ENCODE measurements at places on chromosomes 7 and 10.

- no peak for DNase-seq
These were observed 1163.4 kb upstream of the AUTS2 start for GRCh38 chr7:68434857-68435256.

- no peak for DNase-seq
These were observed 111.4 kb upstream of the AGK start for GRCh38 chr7:141439776-141440175.

DNA sequence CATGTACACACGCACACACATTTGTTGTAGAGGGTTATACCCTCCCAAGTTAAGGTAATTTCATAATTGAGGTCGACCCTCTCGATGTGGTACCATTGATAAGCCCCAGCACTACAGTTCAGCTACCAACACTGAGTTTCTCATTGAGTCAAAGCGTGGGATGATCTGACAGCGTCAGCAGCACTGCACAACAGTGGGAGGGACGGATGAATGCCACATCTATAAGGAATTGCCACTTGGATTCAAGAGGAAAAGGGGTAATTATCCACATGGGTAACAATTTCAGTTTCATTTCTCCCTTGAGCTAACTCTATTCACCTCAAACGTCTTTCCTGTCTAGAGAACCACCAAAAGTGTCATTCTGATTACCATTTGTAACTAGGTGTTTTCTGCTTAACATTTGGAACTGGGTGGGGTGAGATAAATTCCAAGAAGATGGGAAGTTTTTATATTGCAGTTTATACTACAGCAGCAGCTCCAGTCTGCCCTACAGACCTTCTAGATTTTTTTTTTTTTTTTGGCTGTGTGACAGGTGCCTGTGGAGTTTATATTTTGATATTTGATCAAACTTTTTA is 342.9 kb downstream of the AUTS2 start:
- DNase-seq = no peak

GRCh38 chr7:152579070-152579469 is 96.9 kb downstream of the XRCC2 start:
- no peak for DNase-seq

DNA sequence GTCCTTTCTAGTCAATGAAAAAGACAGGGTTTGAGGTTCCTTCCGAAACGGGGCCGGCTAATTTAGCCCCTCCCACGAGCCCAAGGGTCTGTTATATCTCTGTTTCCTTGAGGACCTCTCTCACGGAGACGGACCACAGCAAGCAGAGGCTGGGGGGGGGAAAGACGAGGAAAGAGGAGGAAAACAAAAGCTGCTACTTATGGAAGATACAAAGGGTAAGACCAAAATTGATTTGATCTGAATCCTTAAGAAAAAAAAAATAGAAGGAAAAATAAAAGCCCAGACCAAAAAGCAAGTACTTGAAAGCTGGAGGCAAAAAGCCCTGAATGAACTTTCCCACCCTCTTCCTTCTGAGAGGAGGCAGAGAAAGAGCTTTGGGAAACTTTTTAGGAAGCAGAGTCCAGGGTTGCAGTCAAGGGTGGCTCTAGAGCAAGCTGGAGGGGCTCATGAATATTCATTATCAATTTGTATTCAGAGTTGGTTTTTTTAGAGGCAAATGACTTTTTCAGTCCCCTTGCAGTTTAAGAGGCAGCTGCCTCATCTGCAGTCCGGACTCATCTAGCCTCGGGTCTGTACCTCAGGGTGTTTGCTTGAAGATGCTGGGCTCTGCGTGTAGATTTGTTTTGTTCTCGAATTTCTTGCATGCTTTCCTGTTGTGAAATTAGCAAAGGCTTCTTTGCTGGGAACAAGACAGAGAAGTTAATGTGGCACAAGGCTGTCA is at the start of gene ENTPD1:
Gene ENTPD1, plus strand, starts transcription at position 123 of the 721 bp plus-strand sequence. Its CDS starts 77 bp downstream, at position 200.
- no peak for DNase-seq

DNA sequence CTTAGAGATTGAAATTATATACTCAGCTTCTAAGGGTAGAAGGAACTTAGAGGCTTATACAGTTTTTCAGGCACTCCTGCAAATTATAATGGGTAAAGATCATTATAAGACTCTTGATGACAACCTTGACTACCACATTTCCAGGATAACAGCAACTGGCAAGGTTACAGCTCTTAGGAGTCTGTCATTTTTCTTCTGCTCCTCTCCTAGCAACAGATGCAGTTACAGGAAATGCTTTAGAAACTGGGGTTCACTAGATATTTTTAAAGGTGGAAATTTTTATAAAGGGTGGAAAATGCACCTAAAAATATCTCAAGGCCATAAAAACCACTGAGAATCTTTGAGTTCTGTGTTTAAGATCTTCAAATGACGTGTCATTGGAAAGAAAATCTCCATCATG is 185.8 kb downstream of the RELN start:
- no peak for DNase-seq

GRCh38 chr10:33111488-33112051 is 153.5 kb upstream of the ITGB1 start:
- DNase-seq = no peak

DNA sequence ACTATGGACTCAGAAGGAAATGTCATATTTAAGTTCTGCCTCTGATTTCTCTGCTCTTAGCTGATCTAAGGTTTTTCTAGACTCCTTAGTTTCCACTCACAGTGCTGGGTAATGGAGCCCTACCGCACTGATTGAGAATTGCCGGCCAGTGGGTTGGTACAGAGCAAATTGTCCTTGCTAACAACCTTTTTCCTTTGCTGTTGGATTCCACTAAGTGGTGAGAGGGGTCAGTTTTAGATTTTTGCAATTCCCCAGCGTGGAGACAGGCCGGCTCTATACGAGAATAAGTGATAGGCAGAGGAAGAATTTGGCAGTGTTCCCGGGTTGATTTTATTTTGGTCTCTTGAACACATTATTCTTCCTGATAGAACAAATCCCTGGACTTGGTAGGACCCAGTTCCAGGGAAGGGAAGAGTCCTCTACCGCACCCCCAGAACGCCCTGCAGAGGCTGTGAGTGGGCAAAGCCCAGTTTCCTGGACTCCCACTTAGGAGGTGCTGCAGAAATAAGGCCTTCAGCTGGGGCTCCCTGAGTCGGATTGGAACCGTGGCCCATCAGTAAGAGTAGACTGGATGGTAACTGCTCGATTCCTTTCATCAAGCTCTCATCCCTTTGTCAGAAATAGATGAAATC is 3.0 kb upstream of the NRP1 start:
- DNase-seq = no peak

DNA sequence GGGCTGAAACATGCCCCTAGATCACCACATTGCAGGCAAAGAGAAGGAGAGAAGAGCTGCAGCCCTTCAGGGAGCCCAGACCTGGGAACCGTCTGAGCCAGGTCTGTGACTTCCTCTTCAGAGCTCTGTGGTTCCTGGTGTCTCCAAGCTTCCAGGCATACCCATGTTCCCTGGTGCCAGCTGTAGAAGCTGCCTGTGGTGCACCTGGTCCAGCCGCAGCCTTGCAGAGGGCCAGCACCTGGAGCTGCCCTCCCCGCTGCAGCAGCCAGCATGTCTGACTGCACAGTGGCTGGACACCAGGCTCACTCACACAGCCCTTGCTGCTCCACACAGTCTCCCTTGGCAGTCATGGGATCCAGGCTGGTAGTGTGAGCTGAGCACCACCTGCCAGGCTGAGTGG is 33.6 kb downstream of the C7orf25 start:
- DNase-seq = no peak

GRCh38 chr7:1800902-1801301 is 130.8 kb downstream of the ELFN1 start:
- DNase-seq = no peak

DNA sequence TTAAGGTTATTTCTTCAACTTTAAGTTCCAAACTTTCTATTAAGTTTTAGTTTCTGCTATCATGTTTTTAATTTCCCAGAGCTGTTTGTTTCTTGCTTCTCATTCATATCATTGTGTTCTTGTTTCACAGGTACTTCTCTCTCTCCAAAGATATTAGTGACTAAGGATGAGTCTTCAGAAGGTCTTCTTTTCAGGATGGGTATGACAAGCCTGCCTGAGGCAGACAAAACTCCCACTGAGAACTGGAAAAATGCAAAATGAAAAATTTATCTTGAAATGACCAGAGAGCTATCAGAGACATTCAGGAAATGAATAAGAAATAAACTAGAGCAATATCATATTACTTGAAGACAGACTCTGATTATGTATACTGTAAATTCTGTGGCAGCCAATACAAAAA is 110.8 kb upstream of the EGFR start:
- no peak for DNase-seq

DNA sequence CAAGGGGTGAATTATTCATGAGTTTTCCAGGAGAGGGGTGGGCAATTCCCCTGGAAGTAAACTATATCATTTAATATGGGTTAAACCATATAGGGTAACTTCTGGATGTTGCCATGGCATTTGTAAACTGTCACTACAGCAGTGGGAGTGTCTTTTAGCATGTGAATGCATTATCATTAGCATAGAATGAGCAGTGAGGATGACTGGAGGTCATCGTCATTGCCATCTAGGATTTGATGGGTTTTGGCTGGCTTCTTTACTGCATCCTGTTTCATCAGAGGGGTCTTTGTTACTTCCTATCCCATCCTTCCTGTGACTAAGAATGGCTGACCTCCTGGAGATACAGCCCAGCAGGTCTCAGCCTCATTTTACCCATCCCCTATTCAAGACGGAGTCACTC is 139.5 kb upstream of the PRKCQ start:
- no peak for DNase-seq

GRCh38 chr10:77301305-77301730 is 336.3 kb downstream of the KCNMA1 start:
- no peak for DNase-seq

DNA sequence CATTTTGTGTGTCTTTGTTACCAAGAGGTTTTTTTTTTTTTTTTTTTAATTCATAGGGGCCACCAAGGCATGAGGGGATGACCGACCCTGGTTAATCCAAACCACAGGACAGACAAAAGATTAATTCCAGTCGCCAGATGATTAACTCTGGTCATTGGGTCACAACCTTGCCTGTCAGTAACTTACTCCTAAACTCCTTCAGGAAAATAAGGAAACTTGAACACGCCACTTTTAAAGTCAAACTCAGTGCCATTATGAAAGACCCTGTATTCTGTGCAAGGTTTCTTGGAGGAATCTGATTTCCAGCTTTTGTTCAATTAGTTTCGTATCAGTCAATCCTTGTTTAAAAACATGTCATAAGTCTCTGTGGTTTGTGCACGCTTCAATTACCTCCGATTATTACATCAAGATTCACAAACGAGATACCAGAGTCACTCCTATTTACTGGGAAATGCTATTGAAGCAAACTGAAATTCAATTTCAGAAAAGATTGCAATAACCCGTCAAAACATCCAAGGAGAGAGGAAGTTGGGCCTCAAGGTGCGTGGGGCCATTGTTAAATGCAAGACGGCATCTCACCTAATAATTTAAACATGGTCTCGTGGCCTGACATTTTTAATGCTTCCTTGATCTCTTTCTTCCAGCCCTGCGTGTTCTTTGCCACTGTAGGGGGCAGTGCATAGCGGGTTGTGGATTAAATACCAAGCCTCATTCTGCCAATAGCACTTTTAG is 44.0 kb downstream of the NRP1 start:
- no peak for DNase-seq

DNA sequence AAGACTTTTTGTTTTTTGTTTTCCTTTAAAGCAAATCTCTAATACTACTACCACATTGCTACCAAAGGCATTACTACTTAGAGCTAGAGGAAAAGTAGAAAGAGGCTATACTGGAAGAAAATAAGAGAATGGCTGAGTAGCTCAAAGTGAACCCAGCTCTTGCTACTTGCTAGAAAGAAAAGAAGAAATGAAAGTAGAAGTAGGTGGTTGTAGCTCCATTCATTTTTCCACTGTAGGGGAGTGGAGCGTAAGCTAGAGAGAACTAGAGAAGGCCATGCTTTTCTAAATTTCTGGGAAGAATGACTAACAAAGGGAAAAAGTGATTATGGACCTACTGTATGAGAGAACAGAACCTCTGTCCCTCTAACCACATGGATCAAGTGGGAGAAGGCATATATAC is 184.4 kb downstream of the PON1 start:
- DNase-seq = no peak

- no peak for DNase-seq
These were observed 5.3 kb upstream of the TMEM139 start for GRCh38 chr7:143279186-143280098.

DNA sequence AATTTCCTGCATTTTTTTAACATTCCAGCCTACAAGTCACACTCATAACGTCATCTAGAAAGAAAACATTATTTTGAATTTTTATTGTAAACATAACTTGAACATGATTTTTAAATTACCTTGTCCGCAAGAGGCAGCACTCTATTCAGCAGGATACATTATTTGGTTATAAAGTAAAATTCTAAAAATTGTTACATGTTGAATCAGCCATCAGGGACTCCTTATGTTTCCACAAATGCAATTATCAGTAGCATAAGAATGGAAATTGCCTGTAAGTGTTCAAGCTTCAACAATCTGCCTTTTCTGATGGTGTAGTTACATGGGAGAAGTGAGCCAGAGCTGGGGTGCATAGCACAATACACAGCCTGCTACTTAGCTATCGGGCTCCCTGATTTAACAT is 97.5 kb downstream of the ZNF365 start:
- no peak for DNase-seq

- DNase-seq = no peak
These were observed 11.7 kb downstream of the ZYX start for GRCh38 chr7:143392875-143393266.

DNA sequence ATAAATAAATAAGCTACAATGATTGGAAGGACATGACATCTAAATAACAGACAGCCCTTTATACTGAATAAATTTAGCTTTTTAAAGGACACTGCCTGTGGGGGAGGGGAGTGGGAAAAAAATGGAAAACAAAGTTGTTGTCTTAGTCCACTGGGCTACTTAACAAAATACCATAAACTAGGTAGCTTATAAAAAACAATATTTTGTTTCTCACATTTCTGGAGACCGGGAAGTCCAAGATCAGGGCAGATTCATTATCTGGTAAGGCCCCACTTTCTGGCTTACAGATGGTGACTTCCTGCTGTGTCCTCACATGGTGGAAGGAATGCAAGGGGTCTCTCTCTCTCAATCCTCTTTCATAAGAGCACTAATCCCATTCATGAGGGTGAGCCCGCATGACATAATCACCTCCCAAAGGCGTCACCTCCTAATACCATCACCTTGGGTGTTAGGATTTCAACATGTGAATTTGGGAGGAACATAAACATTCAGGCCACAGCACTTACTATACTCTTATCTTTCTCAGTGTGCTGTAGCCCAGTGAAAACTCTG is 43.0 kb downstream of the DNAJC12 start:
- no peak for DNase-seq

- no peak for DNase-seq
These were observed 809.1 kb downstream of the SORCS1 start for GRCh38 chr10:106355450-106355849.

GRCh38 chr7:151088856-151089699 is 2.8 kb downstream of the AGAP3 start:
- DNase-seq = no peak

All from stimulated activated CD8-positive, alpha-beta memory T cell treated with anti-CD3 and anti-CD28 coated beads, Interleukin-7, amount 100 ng/mL, for 4 hours (primary cell).